ENCODE measurements at places on chromosomes 16 and 17. TPM values are rescaled to one million over a fixed set of nuclear protein-coding genes. Genes with fewer than 3 reads are reported as not detected.

CHP2 gene
- total RNA-seq: 0.80 TPM

ZDHHC1 gene
- 18.9 TPM for total RNA-seq

TEKT5 gene
- not detected for total RNA-seq

NECAB2 gene
- total RNA-seq: 0.44 TPM

PTX4 gene
- not detected for total RNA-seq

GRCh38 chr16:57667526-57668262, 412 bp upstream of the ADGRG3 start:
- DNase-seq: peak; percentile 85
- no peaks in the 10 kb centered on the region for H3K27me3 ChIP-seq
- peaks cover 8% of the 10 kb centered on the region for H3K4me1 ChIP-seq
- H3K4me3 ChIP-seq: no peak overlapping the region
- peaks cover 11% of the 10 kb centered on the region for H3K36me3 ChIP-seq

- H3K27ac ChIP-seq: no peak overlapping the region
- H3K36me3 ChIP-seq: peaks cover 94% of the 10 kb centered on the region
- H3K4me1 ChIP-seq: peaks cover 6% of the 10 kb centered on the region
- DNase-seq: no peak
- no peaks in the 10 kb centered on the region for H3K27me3 ChIP-seq
These were observed 30.2 kb downstream of the POLR3E start for GRCh38 chr16:22327446-22327775.

- H3K27me3 ChIP-seq: no peaks in the 10 kb centered on the region
- no peak overlapping the region for H3K27ac ChIP-seq
- H3K4me3 ChIP-seq: no peak overlapping the region
- peaks cover 35% of the 10 kb centered on the region for H3K36me3 ChIP-seq
- DNase-seq: no peak
These were observed 2.3 kb downstream of the STAT5A start for GRCh38 chr17:42290577-42290976.

- H3K27me3 ChIP-seq: no peaks in the 10 kb centered on the region
- H3K4me1 ChIP-seq: peaks cover 20% of the 10 kb centered on the region
- H3K4me3 ChIP-seq: no peak overlapping the region
- no peak for DNase-seq
These were observed 1.5 kb upstream of the CD79B start for GRCh38 chr17:63933598-63933997.

- no peak overlapping the region for H3K27ac ChIP-seq
- no peaks in the 10 kb centered on the region for H3K36me3 ChIP-seq
- no peaks in the 10 kb centered on the region for H3K27me3 ChIP-seq
- peaks cover 37% of the 10 kb centered on the region for H3K4me1 ChIP-seq
These were observed 6.4 kb upstream of the FOXJ1 start for GRCh38 chr17:76147211-76148014.

DNA sequence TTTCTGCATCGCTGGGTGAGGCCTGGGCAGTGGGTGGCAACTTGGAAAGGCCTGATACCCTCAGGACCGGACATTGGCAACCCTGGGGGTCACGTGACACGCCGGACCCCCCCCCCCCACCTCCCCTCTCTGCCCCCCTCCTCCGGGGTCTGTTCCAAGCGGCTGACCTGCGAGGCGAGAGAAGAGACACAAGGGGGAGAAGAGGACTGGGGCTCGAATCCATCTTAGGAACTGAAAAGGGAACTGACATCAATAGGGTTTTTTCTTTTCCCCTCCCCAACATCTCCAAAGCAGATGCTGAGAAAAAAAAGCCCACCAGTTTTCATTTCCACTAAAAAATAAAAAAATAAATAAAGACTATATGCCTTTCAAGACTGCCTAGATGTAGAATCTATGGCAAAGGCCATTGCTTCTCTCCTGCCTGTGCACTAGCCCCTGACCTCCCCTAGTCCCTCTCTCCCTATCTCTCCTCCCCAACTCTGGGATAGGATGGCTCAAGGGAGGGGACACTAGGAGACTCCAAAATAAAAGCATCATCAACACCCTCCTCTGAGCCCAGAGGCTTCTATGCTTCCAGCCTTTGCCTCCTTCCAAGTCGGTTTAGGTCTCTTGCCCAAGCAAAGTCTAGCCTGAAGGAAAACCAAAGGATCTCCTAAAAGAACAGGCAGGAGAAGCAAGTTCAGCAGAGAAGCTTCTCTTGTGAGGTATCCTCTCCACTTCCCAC, 7.7 kb upstream of the HOXB2 start:
- no peaks in the 10 kb centered on the region for H3K36me3 ChIP-seq
- DNase-seq: no peak
- H3K4me3 ChIP-seq: peak overlapping the region; percentile 43
- peaks cover 5% of the 10 kb centered on the region for H3K4me1 ChIP-seq
- peaks cover 53% of the 10 kb centered on the region for H3K27me3 ChIP-seq
- peak overlapping the region; percentile 81 for H3K27ac ChIP-seq
